ENCODE measurements at places on chromosomes 6 and 20. TPM values are rescaled to one million over a fixed set of nuclear protein-coding genes. Genes with fewer than 3 reads are reported as not detected.

DNA sequence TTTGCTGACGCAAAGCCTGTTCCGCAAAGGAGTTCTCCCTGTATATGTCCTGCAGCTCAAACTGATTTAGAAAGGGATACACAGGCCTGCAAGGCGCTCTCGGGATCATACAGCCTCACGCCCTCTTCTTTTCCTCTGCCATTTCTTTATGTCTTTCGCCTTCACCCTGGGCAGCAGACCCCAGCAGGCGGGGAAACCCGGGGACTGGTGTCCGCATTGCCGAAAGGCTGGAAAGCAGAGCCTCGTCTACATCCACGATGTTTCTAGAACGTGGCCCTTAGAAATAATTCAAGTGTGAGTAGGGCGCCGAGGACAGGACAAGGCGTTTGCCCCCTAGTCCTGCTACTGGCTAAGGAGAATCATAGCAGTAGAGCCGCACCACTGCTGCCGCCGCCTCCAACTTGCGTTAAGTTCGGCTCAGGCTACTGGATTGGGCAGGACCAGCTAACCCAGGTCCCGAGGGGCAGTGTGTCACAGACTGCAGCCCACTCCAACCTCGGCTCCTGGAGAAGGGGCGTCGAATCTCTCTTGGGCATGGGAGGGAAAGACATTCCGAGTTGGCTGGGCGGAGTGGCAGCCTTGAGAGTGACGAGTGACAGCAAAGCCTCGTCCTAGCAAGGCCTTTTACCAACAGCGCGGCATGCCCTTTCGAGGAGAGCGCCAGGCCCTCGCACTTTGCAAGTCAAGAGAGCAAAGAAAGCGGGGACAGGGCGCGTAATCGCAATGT is 2.6 kb upstream of the TBX18 start:
- no peak overlapping the region for H3K4me3 ChIP-seq
- peaks cover 100% of the 10 kb centered on the region for H3K27me3 ChIP-seq
- DNase-seq = peak; percentile 44
- H3K4me1 ChIP-seq = no peaks in the 10 kb centered on the region
- H3K36me3 ChIP-seq = no peaks in the 10 kb centered on the region

DNA sequence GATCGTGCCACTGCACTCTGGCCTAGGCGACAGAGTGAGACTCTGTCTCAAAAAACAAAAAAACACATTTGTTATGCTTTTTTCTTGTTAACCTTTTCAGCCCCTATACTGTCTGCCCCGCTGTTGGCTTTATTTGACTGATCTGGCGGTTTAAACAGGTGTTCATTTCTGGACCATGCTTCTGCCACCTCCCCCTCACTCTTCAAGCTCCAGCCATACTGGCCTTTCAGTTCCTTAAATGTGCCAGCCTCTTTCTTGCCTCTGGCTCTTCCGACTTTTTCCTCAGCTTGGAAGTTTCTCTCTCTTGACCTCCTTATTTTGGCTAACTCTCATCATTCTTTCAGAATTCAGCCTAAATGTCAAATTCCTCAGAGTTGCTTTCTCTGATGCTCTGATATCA is 35.2 kb upstream of the TXLNB start:
- H3K27me3 ChIP-seq = no peaks in the 10 kb centered on the region
- no peak for DNase-seq
- no peak overlapping the region for H3K27ac ChIP-seq
- H3K4me1 ChIP-seq = no peaks in the 10 kb centered on the region

DNA sequence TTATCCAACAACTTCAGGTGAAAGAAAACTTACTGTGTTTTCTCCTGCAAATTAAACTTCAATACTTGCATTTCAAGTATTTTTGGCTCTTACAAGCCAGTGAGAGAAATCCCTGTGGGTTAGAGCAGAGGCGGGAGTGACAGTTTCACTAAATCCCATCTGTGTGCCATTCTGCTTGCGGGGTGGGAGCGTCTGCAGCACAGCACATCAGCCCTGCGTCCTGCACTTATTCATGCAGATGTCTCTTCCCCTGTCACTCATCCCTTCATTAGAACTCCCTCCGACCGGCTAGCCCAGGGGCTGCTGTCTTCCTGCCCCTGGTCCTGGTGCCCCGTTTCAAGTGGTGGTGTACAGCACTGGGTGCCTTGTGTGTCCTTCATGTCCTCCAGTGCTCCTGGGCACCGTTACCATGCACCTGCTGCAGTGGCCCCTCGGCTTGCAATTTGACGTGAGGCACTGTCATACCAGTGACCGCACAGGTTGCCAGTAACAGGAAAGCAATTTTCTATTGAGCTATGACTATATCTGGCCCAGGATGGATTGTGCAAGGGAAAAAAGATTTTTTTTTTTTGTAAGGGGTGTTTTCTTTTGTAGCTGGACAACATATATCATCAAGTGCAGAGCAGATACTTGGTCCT is 59.4 kb downstream of the INSM1 start:
- H3K27me3 ChIP-seq = no peaks in the 10 kb centered on the region
- H3K4me3 ChIP-seq = no peak overlapping the region
- H3K36me3 ChIP-seq = no peaks in the 10 kb centered on the region
- DNase-seq = no peak
- no peak overlapping the region for H3K27ac ChIP-seq

- H3K27ac ChIP-seq = peak overlapping the region; percentile 86
- peaks cover 34% of the 10 kb centered on the region for H3K4me1 ChIP-seq
- H3K27me3 ChIP-seq = no peaks in the 10 kb centered on the region
- peaks cover 18% of the 10 kb centered on the region for H3K36me3 ChIP-seq
- no peak for DNase-seq
- H3K4me3 ChIP-seq = no peak overlapping the region
Observed at GRCh38 chr6:43671011-43671800, 16.4 kb downstream of the MRPS18A start.

DNA sequence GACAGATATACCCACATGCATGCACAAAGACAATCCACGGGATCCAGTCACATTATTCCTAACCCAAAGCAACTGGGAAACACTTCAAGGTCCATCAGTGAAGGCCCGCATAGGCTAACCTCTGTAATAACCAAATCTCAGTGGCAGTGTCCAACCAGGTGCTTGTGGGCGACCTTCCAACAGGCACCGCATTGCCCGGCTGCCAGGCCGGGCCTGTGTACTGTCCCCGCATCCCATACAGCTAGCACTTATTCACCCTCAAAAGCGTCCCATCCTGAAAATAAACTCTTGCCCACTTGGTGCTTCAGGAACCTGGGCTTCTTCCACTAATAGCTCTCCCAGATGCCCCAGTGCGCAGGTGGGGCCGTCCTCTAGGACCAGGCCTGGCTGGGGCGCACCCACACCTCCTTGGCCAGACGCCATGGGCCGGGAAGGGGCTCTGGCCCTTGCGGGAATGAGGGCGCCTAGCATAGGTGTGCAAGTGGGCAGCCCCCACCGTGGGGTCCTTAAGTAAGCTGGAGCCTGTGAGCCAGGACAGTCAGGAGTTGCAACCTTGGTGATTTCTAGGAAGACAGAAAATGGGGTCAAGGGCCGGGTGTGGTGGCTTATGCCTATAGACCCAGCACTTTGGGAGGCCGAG is 1.1 kb upstream of the ENTPD6 start:
- no peak for DNase-seq
- no peak overlapping the region for H3K27ac ChIP-seq
- no peak overlapping the region for H3K4me3 ChIP-seq
- H3K27me3 ChIP-seq = no peaks in the 10 kb centered on the region
- peaks cover 25% of the 10 kb centered on the region for H3K4me1 ChIP-seq

The TNFRSF6B gene
- 10.3 TPM for total RNA-seq

- H3K27ac ChIP-seq = peak overlapping the region; percentile 75
- DNase-seq = no peak
- H3K36me3 ChIP-seq = peaks cover 63% of the 10 kb centered on the region
- H3K4me1 ChIP-seq = no peaks in the 10 kb centered on the region
Observed at GRCh38 chr20:34090645-34091044, 21.4 kb downstream of the EIF2S2 start.

The EPB41L1 gene
- total RNA-seq = 66.7 TPM

DNA sequence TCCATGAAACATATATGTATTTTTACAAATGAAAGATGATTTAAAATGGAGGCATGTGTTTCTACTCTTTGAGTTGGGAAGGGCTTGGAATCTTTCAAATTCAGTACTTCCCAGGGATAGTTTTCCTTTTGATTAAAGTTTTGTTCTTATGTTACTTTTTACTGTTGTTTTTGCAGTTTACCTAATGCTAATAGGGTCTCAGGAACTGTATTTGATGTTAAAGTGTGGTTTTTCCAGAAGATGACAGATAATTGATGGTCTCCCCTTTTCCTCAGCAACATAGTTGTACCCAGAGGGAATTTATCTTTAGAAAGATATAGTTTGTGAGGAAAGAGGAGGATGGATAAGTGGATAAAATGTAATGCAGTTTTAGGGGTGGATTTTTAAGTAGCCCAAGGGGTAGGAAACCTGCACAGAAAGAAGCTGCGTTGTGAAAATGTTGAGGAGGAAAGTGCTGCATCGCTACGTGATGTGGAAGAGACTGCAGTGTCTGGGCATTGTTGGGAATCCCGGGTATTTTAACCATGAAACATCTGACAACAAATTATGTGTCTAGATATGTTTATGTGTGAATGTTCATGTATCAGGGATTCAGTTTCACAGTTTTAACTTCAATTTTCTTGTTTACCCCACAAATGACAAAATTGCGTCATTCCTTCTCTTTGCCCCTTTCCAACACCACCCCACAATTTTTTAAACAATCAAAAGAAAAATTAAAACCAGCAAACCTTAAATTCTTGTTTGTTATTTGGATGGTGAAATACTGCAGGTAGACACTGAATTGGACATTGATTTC is 42.3 kb downstream of the GNAS start:
- no peaks in the 10 kb centered on the region for H3K27me3 ChIP-seq
- H3K27ac ChIP-seq = peak overlapping the region; percentile 35
- H3K36me3 ChIP-seq = peaks cover 2% of the 10 kb centered on the region
- DNase-seq = no peak
- H3K4me3 ChIP-seq = peak overlapping the region; percentile 95

DNA sequence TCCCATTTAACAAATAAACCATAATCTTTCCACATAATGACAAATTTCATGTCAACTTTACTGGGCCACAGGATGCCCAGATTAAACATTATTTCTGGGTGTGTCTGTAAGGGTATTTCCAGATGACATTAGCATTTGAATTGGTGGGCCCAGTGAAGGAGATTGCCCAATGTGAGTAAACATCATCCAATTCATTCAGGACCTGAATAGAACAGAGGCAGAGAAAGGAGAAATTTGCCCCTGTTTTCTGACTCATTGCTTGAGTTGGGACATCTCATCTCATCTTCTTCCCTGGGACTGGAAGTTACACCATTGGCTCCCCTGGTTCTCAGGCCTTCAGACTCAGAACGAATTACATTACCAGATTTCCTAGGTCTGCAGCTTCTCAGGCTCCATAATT is 142.9 kb downstream of the TPBG start:
- no peak overlapping the region for H3K27ac ChIP-seq
- H3K4me3 ChIP-seq = no peak overlapping the region
- no peaks in the 10 kb centered on the region for H3K27me3 ChIP-seq
- no peaks in the 10 kb centered on the region for H3K4me1 ChIP-seq
- no peaks in the 10 kb centered on the region for H3K36me3 ChIP-seq

The OR2H1 gene
- total RNA-seq = not detected

The EPHA7 gene
- 59.0 TPM for total RNA-seq

The GPX5 gene
- 0.30 TPM for total RNA-seq

- peaks cover 2% of the 10 kb centered on the region for H3K4me1 ChIP-seq
- peak overlapping the region; percentile 9 for H3K4me3 ChIP-seq
- peaks cover 66% of the 10 kb centered on the region for H3K27me3 ChIP-seq
- DNase-seq = no peak
Observed at GRCh38 chr20:63359937-63360849, 956 bp downstream of the CHRNA4 start.

DNA sequence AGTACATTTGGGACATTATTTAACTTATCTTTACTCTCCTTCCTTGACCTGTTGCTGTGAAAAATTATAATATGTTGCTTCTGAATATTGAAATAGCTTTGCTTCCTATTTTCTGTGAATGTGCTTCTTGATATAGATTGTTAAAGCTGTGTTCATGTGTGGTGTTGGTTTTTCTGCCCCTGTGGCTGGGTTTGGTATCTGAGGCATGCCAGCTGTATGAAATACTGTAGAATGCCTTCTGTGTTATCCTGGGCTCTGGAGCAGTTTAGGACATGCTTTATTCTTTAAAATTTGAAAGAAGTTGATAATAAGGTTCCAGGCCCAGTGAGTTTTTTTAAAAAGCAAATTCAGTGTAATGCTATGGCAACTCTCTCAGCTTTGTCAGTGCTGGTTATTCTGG is 71.7 kb downstream of the HIVEP1 start:
- H3K4me3 ChIP-seq = no peak overlapping the region
- DNase-seq = peak; percentile 22
- no peak overlapping the region for H3K27ac ChIP-seq
- no peaks in the 10 kb centered on the region for H3K36me3 ChIP-seq
- no peaks in the 10 kb centered on the region for H3K27me3 ChIP-seq
- no peaks in the 10 kb centered on the region for H3K4me1 ChIP-seq

The ABHD16B gene
- total RNA-seq = not detected

The HDGFL1 gene
- not detected for total RNA-seq

The VIP gene
- not detected for total RNA-seq

- no peaks in the 10 kb centered on the region for H3K27me3 ChIP-seq
- peaks cover 23% of the 10 kb centered on the region for H3K36me3 ChIP-seq
- no peak overlapping the region for H3K4me3 ChIP-seq
- DNase-seq = no peak
Observed at GRCh38 chr20:3277686-3278465, 38.9 kb upstream of the SLC4A11 start.

DNA sequence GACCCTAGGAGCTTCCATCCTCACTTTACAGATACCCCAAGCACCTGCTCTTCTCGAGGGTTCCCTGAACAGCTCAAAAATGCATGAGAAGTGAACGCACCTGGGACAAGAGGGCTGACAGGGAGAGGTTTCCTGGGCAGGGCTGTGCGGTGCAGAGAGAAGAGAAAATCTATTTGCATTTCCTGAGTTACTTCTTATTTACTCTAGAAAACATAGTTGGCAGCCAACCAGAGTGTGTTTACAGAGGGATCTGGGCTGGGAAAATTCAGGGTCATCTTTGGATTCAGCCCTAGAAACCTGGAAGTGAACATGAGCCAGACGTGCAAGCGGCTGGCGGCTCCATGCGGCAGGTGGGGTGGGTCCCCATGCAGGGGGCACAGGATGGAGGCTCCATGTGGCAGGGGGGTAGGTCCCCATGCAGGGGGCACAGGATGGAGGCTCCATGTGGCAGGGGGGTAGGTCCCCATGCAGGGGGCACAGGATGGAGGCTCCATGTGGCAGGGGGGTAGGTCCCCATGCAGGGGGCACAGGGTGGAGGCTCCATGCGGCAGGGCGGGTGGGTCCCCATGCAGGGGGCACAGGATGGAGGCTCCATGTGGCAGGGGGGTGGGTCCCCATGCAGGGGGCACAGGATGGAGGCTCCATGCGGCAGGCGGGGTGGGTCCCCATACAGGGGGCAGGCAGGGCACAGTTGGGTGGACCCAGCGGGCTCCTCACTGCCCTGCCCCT is 342.0 kb downstream of the TAF4 start:
- no peaks in the 10 kb centered on the region for H3K36me3 ChIP-seq
- H3K4me1 ChIP-seq = no peaks in the 10 kb centered on the region

The LTB gene
- 0.70 TPM for total RNA-seq
